NCI-H1694 treated with DMSO at 0.1 percent for 48 hours (cell line): ENCODE measurements at places on chromosomes 11 and 22.

DNA sequence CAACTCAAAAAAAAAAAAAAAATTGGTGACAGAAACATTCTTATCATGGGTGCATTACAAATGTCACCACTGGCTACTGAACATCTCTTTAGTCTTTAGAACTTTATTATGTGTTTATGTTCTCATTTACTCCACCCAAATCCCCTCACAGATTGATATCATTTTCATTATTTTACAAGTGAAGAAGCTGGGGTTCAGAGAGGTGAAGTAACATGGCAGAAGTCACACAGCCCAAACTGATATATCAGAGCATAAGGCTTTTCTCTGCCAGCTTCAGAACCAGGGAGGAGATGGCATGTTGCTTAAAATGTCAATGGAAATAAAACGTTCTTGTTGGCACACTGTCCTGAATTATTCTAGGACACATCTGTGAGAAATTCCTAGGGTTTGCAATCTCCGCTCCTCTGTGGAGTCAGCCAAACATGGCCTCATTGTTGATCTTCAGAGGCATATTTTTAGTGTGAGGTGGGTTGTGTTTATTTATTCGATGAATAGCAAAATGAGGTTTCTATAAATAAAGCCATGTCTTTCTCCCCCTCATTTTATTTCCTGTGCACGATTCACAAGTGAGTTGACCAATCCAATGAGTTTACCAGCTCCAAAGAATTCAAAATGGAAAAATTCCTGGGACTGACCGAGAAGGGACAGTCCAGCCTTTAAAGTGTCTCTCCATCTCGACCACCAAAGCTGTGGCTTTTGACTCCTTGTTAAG, 72.9 kb upstream of the ANO1 start:
- DNase-seq: no peak

DNA sequence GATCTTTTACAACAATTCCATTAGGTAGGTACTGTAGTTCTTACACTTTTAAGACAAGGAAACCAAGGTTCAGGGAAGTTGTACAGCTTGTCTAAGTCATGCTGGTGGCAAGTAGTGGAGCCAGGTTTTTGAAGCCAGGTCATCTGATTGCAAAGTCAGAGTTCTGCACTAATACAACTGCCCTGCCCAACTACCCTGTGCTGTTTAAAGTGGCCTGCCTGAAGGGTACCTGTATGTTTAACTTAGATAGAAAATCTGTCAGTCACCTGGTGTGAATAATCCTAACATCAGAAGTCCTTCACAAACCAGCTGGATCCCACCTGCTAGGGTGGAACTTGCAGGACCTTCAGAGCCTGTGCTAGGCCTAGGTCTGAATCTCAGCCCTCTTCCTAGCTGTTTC, 44.2 kb downstream of the ARFGAP2 start:
- DNase-seq: no peak

DNA sequence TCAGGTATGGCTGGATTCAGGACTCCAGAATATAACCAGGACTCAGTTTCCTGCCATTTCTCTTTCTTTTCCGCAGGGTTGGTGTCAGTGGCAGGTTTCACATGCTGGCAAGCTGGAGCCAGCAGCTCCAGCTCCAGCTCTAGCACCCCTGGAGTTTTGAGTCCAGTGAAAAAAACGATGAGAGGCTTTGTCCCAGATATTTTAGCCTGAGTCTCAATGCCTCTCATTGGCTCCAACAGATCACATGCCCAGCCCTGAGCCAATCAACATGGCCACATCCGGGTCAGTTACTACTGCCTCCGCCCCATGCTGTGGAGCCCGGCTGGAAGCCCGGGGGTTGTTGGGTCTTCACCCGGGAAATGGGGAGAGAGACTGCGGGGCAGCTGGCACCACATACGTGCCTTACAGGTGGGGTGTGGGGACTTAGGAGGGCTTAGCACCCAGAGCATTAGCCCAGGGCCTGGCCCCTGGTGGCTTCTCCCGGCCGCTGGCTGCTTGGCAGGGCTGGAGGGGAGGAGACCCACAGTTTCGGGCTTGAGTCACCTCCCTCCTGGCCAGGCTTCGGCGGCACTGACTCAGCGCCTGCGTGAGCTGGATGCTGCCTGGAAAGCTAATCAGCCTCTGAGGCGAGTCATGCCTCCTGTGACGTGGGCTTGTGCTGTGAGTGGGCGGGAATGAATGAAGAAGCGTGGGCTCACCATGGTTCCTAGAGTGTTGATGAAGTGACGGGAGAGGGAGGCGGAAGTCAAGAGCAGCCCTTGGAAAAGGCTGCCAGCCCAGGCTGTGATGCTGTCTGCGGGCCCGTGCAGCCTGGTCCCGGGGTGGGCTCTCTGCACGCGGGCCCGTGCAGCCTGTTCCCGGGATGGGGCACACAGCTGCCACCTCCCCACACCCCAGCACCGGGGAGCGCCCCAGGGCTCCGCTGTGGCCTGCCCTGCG, 15.3 kb upstream of the MRTFA start:
- DNase-seq: peak; percentile 96

DNA sequence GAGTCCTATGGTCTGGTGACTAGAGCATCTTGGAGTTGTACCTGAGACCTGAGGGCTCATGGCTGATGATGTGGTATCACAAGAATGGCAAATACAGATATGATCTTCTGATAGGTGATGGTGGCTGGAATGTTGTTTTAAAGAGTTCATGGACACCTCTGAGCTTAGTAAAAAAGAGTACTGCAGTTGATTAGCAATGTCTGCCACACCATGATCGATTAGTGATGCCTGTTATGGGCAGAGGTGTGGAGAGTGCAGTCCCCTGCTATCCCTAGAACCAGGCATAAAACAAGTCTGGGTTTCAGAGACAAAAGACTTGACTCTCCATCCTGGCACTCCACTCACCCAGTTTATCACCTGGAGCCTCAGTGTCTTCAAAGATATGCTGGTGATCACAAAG, 1.4 kb upstream of the BATF2 start:
- DNase-seq: no peak

DNA sequence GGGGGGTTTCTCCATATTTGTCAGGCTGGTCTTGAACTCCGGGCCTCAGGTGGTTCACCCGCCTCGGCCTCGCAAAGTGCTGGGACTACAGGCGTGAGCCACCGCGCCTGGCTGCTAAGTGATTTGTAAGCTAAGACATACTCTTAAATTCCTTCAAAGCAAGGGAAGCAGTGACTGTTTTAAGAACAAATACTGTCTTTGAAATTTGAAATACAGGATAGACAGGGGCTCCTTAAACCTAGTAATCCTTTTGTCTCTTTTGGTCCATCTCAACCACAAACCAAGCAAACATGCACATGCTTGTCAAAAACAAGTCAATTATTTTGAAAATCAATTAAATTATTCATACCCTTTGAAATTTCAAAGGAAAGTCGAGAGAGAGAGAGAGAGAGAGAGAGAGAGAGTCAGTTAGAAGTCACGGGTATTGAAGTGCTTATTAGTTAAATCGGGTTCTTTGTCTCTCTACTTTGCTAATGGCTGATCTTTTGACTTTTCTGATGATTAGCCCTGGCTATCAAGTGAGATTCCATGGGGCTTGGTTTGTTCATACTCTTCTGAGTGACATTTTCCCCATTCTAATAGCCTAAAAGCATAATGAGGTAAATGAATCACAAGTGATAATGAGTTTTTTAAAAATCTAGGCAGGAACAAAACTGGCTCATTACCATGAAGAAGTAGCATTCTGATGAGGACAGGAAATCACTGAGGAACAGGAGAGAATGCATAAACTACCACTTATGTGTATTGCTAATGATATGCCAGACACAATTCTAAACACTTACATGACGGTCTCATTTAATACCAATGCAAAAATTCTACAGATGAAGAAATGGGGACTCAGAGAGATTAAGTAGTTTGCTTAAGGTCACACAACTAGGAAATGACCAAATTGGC, 48.0 kb downstream of the MCHR1 start:
- DNase-seq: no peak

DNA sequence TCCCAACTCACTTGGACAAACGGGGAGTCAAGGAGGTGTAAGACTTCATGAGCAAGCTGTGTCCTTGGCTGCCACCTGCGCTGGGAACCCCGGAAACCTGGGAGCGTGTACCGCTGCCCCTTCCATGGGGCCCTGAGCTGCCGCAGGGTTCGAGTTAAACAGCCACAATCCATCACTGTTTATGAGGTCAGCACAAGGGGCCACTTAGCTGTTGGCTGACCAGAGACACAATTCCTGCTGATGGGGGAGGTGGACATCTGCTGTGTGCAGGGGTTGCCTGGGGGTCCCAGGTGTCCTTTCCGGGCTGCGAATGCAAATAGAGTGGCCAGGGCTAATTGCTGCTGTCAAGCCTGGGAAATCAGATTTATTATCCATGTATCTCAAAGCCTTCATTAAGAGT, 549.3 kb downstream of the BRD1 start:
- no peak for DNase-seq

GRCh38 chr11:33742249-33742851, 6.1 kb upstream of the CD59 start:
- DNase-seq: peak; percentile 63

DNA sequence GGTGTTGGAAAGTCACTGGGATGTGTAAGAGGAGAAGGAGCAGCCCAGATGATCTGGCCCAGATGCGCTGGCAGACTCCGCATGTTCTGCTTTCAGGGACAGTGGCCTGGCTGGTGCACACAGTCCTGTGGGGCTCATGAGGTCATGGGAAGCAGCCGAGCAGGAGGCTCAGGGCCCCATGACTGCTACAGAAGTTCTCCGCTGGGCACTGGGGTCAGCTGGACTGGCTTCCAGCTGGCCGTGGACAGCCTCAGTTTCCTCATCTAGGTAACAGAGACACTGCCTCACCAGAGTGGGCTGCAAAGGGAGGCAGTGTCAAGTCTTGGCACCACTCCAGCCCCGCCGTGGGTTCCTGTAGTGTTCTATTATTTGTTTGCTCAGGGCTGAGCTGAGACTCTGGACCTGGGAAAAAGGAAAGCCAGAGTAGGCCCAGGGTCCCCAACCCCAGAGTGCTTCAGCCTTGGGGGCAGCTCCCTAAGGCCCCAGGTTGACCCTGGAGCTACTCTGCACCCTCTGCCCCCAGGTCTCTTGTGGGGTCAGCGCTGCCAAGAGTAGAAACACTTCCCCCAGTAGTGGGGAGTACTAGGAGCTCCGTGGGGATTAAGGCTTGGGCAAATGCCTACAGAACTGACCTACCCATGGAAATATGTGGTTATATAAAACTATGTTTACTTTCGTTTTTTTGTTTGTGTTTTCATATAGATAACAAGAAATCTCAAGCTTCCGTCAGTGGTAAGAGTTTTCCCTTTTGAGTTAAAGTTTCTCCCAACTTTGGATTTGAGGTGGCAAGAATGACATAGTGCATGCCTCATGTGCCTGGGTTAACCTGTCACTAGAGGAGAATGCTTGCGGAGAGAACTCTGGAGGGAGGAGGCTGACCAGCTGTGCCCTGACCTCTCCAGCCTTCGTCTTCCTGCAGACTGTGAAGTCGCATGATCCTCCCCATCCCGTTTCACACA, 45.3 kb downstream of the MED15 start:
- DNase-seq: no peak
